ENCODE measurements at places on chromosomes 3 and 15. TPM values are rescaled to one million over a fixed set of nuclear protein-coding genes. Genes with fewer than 3 reads are reported as not detected.

The ROBO2 gene
- total RNA-seq: 0.17 TPM

The GP9 gene
- not detected for total RNA-seq

The PIERCE2 gene
- 7.2 TPM for total RNA-seq

The HRH1 gene
- 1.4 TPM for total RNA-seq

The ZMYND10 gene
- total RNA-seq: 0.07 TPM

The GOLGA6L9 gene
- total RNA-seq: 1.4 TPM

The APOD gene
- total RNA-seq: 603 TPM

The PPCDC gene
- total RNA-seq: 5.1 TPM

The ADAMTSL3 gene
- total RNA-seq: 9.2 TPM

The FSTL1 gene
- total RNA-seq: 186 TPM

The PLA2G4E gene
- total RNA-seq: not detected

The NR2E3 gene
- not detected for total RNA-seq

- no peak for DNase-seq
Observed at GRCh38 chr3:72395776-72396311, 452.4 kb downstream of the SHQ1 start.

DNA sequence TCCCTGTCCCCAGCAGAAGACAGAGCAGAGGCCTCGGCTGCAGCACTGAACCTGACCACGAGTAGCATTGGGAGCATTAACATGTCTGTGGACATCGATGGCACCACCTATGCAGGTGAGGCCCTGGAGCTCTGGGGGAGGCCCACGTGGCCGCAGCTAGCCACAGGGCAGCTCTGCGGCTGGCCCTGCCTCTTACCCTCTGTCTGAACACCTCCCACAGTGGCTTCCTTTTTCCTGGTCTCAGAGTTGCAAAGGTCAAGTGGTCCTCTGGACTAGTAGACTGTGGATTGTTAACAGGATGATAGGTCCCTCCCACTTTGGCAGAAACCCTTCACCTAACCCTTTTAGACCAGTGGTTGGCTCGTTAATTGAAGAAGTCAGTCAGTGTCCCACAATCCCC is 22.5 kb upstream of the CLK3 start:
- DNase-seq: no peak

DNA sequence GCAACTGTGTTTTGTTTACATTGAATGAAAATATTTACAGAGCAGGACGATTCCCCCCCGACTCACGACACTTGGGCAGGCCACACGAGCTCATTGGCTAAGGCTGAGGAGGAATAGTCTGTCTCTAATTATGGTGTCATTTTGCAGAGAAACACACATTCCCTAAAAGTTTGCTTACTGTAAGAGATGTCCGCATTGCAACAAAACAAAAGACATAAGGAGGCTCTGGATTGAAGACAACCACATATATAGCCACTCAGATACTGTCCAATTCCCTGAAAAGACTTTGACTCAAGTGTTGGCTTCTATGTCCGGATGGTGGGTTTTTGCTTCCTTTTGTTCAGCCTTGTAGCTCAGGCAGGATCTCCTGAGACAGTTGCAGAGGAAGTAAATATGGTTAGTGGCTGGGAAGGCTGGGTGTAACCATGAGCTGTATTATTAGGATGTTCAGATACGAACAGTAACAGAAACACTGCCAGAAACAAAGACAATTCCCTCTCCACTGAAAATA is 170.4 kb downstream of the KLHL25 start:
- no peak for DNase-seq

DNA sequence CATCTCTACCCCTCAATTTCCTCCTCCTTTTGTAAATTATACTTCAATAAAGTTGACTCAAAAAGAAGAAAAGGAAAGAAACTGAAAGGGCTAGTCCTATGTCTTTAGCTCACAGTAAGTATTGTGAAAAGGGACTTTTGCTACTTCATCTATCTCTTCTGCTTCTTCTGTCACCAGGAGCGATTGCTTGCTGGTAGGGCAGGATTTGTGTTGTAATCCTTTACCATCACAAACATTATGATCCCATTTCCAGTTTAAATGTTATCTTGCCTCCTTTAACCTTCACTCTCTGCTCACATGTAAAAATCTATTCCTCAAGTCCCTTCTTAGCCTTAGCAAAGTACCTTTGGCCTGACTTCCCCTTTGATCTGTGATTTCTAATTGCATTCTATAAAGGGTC is 537.1 kb downstream of the AGBL1 start:
- DNase-seq: no peak

- DNase-seq: no peak
Observed at GRCh38 chr15:81069356-81069755, 64.7 kb upstream of the CFAP161 start.

- no peak for DNase-seq
Observed at GRCh38 chr3:160434071-160434470, 15.5 kb downstream of the TRIM59 start.

DNA sequence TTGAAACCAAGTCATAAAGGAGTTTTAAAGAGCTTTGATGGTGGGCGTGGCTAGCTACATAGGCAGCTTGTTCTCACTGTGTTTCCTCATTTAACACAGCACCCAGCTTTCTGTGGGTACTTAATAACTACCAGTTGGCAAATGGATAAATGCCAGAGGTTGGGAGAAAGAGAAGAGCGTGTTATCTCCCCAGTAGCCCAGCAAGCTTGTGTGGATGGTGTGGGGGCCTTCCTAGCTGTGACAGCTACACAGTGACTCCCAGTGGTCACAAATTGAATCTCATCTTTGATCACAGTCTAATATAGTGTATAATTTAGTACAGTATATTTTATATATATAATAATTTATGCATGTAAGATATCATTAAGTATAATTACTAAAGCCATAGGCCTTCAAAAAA is 984.1 kb downstream of the EPHA3 start:
- DNase-seq: no peak

- DNase-seq: no peak
Observed at GRCh38 chr3:81087607-81088006, 673.8 kb downstream of the GBE1 start.

GRCh38 chr3:167602041-167602440 is 51.7 kb downstream of the WDR49 start:
- no peak for DNase-seq

DNA sequence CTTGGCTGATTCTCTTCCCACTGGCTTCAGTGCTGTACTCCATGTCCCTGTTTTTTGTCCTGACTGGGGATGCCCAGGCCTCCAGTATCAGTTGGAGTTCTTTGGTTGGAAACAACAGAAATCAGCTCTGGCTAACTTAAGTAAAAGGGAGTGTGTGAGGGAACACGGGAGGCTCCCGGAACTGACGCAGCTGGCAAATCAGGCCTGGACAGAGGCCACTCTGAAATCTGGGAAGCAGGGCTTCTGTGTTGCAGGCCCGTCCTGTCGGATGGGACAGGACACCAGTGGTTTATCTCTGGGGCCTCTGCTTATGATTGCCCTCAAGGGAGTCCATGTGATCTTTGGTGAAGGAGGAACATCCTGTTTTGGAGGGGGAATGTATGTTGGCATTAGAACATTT is 124.3 kb downstream of the CHCHD6 start:
- DNase-seq: peak; percentile 77

DNA sequence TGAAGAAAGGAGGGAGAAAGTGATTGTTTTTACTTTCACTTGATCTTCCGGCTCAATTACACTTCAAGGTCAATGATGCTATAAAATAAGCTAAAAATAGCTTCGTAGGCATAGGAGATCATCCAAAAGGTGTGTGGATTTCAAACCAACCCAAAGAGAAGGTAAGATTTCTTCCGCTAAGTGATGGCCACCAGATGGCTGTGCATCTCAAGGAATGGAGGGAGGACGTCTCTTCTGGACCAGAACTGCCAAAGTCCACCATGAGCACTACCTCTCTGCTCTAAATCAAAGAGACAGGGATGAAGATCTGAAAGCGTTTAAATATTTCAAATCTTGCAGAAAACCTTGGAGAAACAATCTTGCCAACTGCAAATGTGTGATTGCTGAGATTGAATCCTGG is 199.1 kb upstream of the ZPLD1 start:
- DNase-seq: no peak

DNA sequence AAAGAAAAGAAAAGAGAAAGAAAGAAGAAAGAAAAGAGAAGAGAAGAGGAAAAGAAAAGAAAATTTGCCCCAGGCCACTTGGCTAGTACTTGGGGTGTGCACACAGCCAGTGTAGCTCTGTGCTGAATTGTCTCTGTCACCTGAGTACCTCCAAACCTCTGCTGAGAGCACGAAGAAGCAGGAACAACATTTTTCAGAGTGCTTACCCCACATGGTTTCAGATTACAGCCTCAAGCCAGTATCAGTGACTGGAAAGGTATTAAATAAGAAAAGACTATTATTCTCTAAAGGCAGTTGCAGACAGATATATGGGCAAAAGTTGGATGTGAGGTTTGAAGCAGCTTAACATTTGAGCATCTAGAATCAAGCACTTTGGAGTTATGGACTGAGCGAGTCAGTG is 113.3 kb upstream of the PHLDB2 start:
- no peak for DNase-seq

- DNase-seq: no peak
Observed at GRCh38 chr15:34154725-34155204, 52.9 kb downstream of the PGBD4 start.

GRCh38 chr3:152319831-152320617 is 51.3 kb downstream of the MBNL1 start:
- DNase-seq: no peak

DNA sequence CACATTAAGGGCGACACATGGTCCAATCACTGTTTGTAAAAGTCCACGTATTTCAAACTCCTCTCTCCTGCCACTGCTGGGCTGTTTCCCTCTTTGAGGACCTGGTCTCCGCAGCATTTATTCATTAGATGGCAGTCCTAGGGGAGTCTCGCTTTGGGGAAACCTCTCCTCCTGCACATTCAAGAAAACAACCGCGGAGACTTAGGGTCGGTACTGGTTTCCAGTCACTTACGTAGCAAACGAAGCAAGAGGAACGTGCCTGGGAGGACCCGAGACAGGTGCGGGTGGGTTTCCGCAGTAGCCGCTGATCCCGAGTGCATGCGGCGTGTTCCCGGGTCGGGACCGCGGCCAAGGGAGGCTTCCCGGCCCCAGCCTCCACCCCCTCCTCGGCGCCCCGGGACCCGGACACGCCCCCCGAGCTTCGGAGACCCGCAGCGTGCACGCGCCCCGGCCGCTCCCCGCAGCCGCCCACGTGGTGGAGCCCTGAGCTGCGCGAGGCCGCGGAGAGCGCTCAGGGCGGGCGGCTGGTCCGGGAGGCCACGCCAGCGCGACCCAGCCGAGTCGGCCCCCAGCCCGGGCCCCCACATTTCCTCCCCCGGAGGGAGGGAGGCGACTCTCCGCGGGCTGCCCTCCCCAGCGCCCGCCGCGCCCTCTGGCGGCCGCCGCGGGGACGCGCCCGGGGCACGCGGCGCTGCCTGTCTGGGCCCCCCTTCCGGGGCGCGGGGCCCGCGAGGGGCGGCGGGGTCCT is 1.1 kb upstream of the IGF1R start:
- peak; percentile 86 for DNase-seq

DNA sequence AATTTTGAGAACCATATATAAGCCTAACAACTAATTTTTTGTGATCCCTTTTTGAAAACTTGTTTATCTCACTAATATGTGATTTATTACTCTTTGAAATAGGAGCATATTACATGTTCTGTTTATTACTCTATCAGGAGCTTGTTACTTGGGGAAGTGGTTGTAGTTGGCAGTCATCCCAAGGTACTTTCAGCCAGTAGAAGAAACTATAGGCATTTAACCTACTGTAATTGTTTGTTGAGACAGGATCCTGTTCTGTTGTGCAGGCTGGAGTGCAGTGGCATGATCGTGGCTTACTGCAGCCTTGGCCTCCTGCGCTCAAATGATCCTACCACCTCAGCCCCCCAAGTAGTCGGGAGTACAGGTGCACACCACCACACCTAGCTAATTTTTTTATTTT is 195.6 kb downstream of the TCF12 start:
- DNase-seq: no peak

GRCh38 chr3:180548050-180548449 is 53.9 kb upstream of the TTC14 start:
- no peak for DNase-seq

DNA sequence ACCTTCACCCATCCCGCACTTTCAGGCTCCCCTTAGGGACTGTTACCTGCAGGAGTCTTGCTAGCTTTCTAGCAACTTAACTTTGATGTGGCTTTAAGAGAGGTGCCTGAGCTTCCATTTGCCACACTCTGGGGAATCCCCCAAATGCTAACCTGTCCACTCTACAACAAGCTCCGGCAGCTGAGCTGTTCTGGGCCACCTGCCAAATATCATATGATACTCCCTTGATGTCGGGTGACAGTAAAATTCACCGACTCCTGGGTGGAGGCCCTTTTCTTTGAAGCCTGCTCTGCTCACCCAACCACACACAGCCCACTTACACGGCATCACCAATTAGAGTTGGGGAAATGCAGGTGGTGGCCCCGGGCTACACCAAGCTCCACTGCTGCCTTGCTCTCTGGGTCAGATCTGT is 38.0 kb upstream of the XCR1 start:
- peak; percentile 31 for DNase-seq

- no peak for DNase-seq
Observed at GRCh38 chr3:12653747-12654146, 10.2 kb downstream of the RAF1 start.

GRCh38 chr15:91992945-91993344 is 139.4 kb downstream of the SLCO3A1 start:
- no peak for DNase-seq

DNA sequence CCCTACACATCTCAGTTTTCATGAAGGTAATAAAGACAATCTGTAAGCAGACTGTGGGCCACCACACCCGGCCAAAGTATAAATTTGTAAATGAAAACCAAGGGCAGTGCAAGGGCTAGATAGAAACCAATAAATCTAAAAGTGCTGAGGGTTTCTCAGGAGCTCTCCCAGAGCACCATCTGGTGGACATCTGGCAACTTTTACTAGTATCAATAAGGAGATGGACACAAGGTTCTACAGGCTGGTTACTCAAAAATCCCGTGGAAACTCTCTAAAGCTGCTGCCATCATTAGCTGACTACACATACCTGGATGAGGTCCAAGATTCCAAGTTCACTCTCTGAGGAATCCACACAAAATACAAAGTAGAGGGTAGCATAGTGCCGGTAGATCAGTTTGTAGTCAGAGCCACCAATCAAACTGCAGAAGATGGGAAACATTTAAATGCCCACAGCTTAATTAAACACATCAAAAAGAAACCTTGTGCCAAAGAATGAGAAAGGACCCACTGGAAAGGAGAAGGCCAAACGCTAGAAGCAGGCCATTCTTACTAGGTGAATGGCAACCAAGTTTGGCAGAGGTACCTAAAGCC is 5.5 kb downstream of the AP3S2 start:
- DNase-seq: no peak

Measured in left ventricle myocardium superior (tissue), 1 donor.